ENCODE measurements at places on chromosomes 13 and 19. TPM values are rescaled to one million over a fixed set of nuclear protein-coding genes. Genes with fewer than 3 reads are reported as not detected.

The OR7D2 gene
- 1.3 TPM for total RNA-seq

The KIR3DL1 gene
- not detected for total RNA-seq

The PDX1 gene
- 7.1 TPM for total RNA-seq

The SIRT2 gene
- 43.7 TPM for total RNA-seq

The SLC15A1 gene
- total RNA-seq, result 10.9 TPM

The FCER2 gene
- not detected for total RNA-seq

The RAB20 gene
- total RNA-seq, result 6.4 TPM

The BCL3 gene
- 18.9 TPM for total RNA-seq

The COL4A1 gene
- total RNA-seq, result 20.4 TPM

The ZNF283 gene
- 13.1 TPM for total RNA-seq

The RNF225 gene
- 1.0 TPM for total RNA-seq

The IGFL4 gene
- total RNA-seq, result 1.3 TPM

The CBY2 gene
- total RNA-seq, result not detected

The ERFL gene
- total RNA-seq, result 0.17 TPM

The ZIC2 gene
- total RNA-seq, result 0.59 TPM

The CGB1 gene
- total RNA-seq, result not detected

The HIPK4 gene
- total RNA-seq, result not detected

Measured in type B pancreatic cell (in vitro differentiated cells).